ENCODE measurements at places on chromosomes 4 and X.

GRCh38 chr4:123166023-123166422 lies 230.6 kb upstream of the SPRY1 start:
- no peak for DNase-seq

DNA sequence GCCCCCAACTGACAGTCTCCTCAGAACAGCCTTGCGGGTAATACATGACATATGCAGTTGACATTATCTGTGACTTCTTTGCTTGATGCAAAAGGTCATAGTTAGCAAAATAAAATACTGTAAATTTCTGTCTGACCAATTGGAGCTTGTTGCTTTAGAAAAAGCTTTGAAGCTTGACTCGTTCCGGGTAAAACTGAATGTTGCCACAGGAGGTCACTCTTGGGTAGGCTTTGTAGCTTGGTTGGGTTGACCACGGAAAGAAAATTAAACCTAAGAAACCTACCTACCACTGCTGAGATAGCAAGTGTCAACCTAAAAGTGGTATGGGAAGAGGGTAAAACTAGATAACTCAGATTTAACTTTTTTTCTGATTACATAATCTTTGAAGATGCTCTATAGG lies 23.2 kb downstream of the PRPS2 start:
- no peak for DNase-seq

GRCh38 chr4:13917015-13917414 lies 289.5 kb upstream of the BOD1L1 start:
- no peak for DNase-seq

GRCh38 chrX:150269605-150270254 lies 93.4 kb upstream of the MAMLD1 start:
- DNase-seq: no peak

- DNase-seq: no peak
Measured at GRCh38 chr4:163748449-163748848, 254.0 kb downstream of the TMA16 start.

DNA sequence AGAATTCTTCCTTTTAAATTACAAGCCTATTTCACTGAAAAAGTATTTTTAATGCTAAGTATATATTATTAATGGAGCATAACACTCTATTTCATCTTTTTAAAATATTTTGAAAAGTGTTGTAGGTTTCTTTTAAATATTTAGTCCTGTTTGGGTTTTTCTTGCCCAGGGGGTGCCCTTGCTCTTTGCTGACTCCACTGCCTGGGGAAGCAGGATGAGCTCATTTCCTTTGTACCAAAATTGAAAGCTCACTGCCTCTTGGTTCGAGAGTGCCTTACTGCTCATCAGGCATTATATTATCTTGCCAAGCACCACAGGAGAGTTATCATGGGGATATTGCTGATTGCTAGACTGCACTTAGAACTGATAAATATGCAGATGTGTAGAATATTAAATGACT lies 819.2 kb downstream of the PCDH18 start:
- DNase-seq: no peak

- no peak for DNase-seq
Measured at GRCh38 chr4:45776146-45776545, 347.7 kb downstream of the GABRG1 start.

DNA sequence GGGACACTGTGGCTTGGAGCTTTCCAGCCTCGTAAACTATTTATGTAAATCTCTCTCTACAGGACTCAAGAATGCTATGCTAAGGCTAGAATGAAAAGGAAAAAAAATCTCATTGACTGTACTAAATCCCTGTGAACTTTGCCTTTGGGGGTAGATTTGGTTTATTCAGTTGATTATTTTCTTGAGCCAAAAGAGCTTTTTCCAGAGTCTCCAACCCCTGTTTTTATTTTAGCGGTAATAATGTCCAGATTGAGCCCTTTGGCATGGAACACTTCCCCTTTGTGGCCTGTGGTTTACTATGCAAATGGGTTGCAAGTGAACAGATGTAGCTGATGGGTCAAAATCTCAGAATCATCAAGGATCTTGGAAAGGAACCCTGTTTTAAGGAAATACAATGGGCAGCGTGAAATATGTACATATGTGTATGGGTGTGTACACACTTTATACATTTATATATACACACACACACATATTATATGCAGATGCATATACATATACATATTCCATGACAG lies 72.9 kb downstream of the FAM9B start:
- no peak for DNase-seq

DNA sequence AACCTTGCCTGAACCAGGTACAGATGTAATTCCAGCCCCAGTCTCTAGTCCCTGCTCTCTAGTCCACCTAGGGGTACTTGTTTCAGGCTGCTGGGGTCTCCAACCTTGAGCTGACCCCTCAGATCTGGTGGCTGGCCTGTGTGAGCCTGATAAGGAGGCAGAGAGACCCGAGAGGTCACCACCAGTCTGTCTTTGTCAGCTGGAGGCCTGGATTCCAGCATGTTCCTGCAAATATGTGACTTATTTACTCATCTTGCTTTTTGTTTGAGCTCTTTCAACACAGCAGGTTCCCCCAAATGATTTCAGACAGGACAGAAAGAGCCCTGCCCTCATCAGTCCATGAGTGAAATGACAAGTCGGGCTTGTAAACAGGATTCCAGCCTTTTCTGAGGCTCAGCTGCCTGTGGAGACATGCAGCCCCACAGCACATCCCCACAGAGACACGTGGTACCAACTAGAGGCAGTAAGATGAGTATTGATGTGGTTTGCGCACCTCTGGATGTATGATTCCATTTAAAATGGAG lies 37.5 kb upstream of the STK26 start:
- DNase-seq: no peak

DNA sequence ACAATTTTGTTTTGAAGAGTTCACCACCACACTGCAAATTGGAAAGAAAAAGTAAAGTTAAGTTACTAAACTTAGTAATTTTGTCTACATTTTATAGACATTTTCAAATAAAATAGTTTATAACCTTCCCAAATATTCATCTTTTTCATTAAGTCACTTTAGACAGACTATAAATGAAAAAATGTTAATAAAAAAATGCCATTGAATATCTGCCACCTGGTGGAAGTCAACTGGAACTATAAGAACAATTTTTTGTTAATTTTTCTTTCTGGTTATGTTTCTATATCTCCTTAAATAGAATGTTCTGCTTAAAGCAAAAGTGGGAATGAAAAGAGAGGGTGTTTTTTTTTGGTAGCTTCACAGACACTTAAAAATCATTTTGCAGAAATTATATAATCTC lies 534.4 kb upstream of the PCDH10 start:
- DNase-seq: no peak

DNA sequence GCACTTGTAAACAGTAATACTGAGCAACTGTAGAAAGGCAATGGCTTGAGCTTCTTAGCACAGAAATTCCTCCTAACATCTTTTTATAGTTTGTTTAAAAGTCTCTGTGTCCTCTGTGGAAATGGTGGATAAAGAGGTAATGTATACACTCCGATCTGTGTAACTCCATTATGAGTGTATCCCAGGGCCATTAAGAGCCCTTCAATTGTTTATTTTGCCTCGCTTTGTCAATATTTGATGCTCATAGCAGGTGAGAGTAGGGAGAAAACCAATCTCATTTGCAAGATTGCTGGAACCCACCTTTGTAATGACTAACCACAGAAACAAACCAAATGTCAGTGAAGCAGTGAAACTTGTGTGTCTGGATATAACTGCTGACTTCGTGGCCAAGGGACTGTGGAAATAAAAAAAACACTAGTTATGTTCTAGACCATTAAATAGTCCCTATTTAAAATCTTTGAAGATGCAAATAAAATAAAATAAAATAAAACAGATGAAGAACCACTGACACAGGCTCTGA lies 598.2 kb upstream of the BOD1L1 start:
- no peak for DNase-seq

DNA sequence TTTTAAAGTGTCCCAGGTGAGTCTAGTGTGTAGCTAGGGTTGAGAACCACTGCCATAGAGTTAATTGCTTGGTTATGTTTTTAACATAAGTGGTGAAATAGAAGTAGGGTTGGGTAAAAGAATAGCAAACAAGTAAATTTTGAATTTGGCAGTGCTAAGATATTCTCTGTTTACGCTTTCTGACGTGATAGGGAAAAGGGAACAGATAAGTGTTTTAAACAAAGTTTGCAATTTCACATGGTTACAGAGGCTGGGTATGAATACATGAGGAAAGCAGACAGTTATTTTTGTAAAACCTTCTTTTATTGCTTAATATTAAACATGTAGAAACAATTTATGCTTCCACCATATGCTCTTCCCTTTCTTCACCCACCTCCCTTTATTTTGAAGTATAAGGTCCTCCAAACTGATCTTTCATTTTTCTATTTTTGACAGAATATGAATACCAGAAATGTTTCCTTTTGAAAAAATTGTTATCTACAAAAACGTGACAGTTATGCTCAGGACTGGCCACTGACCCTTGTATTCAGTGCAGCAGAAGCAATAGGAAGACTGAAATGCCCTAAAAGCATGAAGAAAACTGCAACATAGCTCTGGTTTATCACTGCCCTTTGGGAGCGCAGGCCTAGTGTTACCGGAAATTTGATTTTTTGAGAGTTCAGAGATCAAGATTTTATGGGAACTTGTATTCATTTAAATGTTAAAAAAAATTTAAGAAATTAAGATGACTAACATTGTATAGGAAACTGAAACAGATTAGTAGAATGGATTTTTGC lies 214.4 kb upstream of the ARSJ start:
- DNase-seq: no peak

GRCh38 chr4:91600301-91600700 lies 703.5 kb upstream of the GRID2 start:
- no peak for DNase-seq

- DNase-seq: no peak
Measured at GRCh38 chrX:129007631-129008030, 515.7 kb downstream of the SMARCA1 start.

DNA sequence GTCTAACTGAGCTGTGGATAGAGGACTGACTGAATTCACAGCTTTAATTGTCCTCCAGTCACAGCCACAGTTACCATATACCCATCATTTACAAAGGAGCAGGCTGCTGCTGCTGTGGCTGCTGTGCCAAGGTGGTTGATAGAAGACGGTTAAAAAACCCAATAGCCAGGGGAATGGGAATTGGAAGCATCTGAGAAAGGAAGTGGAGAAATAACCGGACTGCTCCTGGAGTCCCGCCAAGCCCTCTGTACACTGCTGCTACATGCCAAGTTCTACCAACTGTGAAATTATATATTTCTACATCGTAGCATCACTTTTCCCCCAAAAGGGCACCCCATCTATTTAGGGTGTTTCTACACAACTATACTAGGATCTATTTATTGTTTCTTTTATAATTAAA lies 279.7 kb upstream of the ARX start:
- no peak for DNase-seq

- DNase-seq: no peak
Measured at GRCh38 chr4:88078579-88078978, 71.1 kb downstream of the PKD2 start.

DNA sequence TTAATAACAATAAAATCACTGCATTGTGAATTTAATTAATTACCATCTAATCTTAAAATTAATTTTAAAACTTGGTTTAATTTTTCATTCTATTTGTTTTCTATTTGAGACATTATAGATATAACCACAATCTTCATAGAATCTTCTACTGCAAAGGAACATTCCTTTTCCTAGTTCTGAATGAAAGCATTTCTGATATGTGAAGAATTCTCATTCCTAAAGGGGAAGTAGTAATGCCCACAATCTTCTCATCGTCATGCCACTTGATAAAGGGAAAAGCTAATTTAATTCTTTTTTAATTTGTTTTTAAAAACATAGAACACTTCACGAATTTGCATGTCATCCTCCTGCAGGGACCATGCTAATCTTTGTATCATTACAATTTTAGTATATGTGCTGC lies 23.7 kb downstream of the MGARP start:
- no peak for DNase-seq

GRCh38 chr4:128337863-128338262 lies 50.2 kb upstream of the PGRMC2 start:
- no peak for DNase-seq

DNA sequence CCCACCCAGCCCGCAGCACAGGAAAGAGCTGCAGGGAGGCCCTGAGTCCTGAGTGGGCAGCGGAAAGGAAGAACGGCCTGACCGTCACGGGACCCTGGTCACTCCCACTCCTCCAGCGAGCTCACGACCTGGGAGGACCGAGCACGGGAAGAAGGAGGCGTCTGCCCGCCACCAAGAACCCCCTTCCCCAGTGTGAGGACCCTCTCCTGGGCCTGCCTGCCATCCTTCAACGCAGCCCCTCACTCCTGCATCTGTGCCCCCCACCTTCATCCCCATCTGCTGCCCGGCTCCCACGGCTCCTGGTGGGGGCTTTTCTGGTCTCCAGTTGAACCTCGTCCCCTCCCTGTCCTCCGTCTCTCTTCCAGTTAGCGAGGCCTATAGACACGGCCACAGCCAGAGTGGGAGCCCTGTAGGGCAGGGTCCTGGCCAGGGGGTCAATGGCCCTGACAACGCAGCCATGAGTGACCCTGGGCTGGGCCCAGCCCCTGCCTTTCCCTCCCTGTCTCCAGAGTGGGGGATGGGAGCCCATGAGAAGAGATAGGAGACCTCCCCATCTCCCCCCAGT lies 41.3 kb upstream of the MXD4 start:
- no peak for DNase-seq

DNA sequence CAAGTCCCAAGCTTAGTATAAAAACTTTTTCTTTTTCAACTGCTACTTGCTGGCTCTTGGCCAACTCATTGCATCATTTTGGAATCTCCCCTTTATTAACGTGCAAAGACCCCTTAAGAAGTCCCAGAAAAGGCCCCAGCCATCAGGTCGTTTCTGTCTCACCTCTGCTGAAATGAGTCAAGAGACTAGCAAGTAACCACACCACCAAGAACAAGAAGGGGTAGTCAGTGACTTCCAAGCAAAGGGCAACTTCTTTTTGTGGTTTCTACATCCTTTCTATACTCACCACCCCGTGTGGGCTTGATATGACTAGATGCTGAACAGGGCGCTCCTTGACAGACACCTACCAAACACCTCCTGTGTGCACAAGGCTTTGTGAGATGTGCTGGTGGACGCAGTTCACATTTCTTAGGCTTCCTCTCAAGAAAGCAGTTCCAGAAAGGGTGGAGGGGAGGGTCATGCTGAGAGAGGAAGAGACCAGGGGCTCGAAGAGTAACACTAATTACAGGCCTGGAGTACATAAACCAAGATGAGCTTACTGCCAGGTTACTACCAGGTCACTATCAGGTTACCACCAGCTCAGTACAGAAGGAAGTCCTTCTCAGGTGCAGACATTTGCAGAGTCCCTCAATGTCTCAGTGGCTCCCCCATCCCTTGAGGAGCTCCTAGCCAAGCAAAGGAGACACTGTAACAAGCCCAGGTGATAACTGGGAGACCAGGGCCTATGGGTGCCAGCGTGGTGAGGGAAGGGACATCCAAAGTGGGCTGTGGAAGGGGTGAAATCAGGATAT lies 19.3 kb downstream of the JAKMIP1 start:
- no peak for DNase-seq

GRCh38 chr4:121464854-121465253 lies 84.0 kb upstream of the QRFPR start:
- no peak for DNase-seq

Measured in stimulated activated CD8-positive, alpha-beta memory T cell treated with anti-CD3 and anti-CD28 coated beads, Interleukin-7, amount 100 ng/mL, for 4 hours (primary cell).